ENCODE measurements at places on chromosomes 3 and 15.

DNA sequence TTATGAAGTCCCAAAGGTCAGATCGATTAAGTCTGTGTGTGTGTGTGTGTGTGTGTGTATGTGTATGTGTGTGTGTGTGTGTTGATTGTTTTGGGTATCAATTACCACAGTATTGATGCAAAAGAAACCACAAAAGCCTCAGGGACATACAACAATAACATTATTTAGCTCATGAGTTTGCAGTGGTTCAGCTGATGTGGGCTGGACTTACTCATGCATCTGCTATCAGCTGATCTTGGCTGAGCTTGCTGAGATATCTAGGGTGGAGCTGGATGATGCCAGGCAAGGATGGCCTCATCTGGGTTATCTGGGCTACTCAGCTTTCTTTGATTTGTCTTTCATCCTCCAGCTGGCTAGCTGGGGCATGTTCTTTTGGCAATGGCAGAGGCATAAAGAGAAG lies 82.4 kb upstream of the PRR23C start:
- DNase-seq: no peak

- no peak for DNase-seq
These were observed 209.5 kb downstream of the MAGI1 start for GRCh38 chr3:65829228-65829627.

GRCh38 chr15:100472736-100473135 lies 56.0 kb downstream of the CERS3 start:
- no peak for DNase-seq

GRCh38 chr15:73366766-73367623 lies 1.8 kb downstream of the HCN4 start:
- no peak for DNase-seq

GRCh38 chr3:132256989-132257388 lies 60.2 kb upstream of the ACP3 start:
- DNase-seq: no peak

DNA sequence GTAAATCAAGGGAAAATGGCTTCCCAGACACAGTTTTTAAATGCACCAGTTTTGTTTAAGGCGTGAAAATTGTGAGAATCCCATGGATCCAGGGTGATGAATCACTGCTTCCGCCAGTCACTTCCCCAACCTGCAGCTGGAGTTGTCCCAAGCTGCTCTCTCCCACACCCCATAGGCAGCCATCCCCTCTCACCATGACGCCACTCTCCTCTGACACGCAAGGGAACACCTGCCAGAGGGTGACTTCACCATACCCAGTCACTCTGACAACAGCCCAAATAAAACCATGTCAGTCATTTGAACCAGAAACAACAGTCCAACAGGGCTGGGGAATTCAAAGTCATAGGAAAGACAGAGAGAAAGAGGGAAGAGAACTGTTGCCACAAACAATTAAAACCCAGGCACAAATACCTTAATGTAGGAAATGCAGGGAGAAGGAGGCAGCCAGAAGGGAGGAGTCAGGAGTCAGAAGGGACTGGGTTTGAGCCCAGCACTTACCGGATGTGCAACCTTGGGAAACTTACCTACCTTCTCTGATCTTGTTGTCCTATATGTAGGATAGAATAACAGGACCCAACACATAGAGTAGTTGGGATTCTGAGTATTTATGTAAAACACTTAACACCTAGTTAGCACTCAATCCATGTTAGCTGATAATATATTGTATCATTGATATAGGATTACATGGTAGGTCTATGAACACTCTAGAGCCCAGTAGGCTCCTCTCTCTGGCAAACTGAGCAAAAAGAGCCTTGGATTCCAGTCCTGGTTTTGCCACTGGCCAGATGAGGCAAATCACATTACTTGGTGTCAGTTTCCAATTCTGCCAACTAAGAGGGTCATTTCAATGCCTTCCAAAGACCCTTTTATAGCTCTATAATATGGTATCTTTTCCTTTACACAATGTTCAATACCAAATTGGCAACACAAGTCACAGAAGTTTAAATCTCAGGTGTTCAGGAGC lies 326.3 kb upstream of the ICE2 start:
- no peak for DNase-seq

- DNase-seq: no peak
These were observed 78.3 kb upstream of the ALDH1A3 start for GRCh38 chr15:100801256-100801900.

DNA sequence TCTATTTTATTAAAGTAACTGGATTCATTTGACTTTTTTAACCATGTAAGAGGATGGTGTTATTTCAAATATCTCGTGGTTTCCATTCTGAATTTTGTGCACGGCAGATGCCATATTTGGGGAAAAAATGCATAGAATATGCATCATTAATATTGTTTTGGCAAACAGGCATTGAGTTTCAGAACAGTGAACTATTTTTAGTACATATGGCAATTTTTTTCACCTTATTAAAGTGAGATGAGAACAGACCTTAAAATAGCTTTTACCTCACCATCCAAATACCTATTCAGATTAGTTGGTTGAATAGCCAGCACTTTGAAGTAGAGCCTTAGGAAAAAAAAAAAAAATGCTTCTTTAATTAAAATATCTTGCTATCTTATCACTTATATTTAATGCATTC lies 117.3 kb upstream of the FLNB start:
- DNase-seq: no peak

GRCh38 chr3:9441501-9442221 lies 44.2 kb downstream of the SETD5 start:
- DNase-seq: no peak

DNA sequence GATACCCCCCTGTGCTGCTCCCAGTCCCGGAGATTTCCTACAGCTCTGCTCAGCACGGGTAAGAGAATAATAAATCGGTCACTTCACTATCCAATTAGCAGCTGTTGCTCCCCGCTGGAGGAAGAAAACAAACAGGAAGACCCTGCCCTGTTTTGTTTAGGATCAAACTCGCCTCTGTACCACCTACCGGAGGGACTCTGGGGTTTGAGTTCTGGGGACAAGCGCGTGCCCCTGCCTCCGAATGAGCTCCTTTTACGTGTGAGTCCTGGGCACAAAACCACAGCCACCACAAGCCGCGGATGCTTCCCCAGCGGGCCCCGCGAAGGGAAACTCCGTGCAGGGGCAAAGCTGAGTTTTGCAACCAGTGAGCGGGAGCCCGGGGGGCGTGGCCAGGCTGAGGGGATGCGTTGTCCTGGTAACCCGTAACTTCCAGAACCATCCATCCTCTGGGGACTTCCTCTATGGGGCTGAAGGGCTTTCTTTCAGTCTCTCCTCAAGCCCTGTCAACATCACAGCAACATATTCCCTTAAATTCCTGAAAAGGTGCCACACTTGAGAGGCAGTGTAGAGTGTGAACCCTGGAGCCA lies 315.7 kb upstream of the PROK2 start:
- peak; percentile 89 for DNase-seq
